Inflammatory macrophage (primary cell): ENCODE measurements at places on chromosomes 3 and 15.

DNA sequence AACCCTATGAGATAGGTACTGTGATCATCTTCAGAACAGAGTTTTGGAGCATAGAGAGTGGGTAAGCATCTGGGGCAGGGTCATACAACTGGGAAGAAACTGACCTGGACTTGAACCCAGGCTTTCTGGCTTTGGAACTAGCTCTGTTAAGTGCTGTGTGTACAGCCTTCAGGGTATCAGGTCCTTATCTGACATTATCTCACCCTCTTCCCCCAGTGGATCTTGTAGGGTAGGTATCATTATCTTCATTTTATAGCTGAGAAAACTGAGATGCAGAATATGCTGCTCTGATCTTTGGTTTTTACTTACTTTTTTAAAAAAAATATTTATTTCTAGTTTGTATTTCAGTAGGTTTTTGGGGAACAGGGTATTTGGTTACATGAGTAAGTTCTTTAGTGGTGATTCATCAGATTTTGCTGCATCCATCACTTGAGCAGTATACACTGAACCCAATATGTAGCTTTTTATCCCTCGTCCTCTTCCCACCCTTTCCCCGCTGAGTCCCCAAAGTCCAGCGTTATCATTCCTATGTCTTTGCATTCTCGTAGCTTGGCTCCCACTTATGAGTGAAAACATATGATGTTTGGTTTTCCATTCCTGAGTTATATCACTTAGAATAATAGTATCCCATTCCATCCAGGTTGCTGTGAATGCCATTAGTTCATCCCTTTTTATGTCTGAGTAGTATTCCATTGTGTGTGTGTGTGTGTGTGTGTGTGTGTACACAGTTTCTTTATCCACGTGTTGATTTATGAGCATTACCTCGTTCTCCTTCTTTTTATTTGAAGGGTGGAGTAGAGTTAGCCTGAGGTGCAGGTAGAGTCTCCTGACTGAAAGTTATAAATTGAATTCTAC lies 271.2 kb downstream of the PTPRG start:
- no peak for DNase-seq

GRCh38 chr3:51434746-51435327 lies 43.8 kb downstream of the RBM15B start:
- DNase-seq = peak; percentile 49

- DNase-seq = no peak
These were observed 67.4 kb downstream of the CSNK1G1 start for GRCh38 chr15:64288577-64288976.

GRCh38 chr3:79019137-79019923 lies 748.5 kb downstream of the ROBO1 start:
- DNase-seq = no peak

DNA sequence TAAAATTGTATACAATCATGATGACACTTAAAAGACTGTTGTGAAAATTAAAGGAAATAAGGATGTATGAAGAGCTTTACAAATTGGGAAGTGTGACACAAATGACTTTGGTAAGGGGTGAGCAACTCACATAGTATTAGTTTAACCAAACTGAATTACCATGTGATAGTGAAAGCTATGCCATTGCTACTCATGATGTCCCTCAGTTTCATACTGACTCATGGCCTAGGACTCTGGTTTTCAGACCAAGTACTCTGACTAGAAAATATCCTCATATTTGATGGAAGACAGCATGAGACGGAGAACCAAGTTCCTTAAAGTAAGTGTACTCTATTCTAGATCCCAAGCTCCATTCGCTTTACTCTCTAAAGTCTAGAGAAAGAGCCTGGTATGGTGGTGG lies 203.2 kb upstream of the ICE2 start:
- DNase-seq = peak; percentile 6

DNA sequence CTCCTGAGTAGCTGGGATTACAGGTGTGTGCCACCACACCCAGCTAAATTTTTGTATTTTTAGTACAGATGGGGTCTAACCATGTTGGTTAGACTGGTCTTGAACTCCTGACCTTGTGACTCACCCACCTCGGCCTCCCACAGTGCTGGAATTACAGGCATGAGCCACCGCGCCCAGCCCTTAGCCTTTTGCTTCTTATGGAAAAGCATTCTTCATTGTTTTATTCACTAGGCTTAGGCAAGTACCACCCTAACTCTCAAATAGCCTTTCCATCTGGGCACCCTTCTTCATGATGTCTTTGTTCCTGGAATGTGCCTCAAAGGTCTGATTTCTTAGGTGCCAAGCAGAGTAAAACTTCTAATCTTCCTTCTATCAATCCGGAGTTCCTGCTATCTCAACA lies 641.8 kb downstream of the FHIT start:
- no peak for DNase-seq

GRCh38 chr3:190486533-190486864 lies 27.4 kb upstream of the IL1RAP start:
- no peak for DNase-seq

- no peak for DNase-seq
These were observed 309.7 kb downstream of the LSAMP start for GRCh38 chr3:116135457-116136085.

GRCh38 chr3:11600501-11601282 lies 43.0 kb downstream of the VGLL4 start:
- DNase-seq = no peak

- no peak for DNase-seq
These were observed 747.3 kb downstream of the CADM2 start for GRCh38 chr3:85706130-85706529.

GRCh38 chr15:43514241-43515057 lies 3.0 kb upstream of the MAP1A start:
- DNase-seq = no peak

- no peak for DNase-seq
These were observed 451.7 kb upstream of the SGO1 start for GRCh38 chr3:20637729-20638128.

GRCh38 chr15:101188637-101189408 lies 63.0 kb downstream of the CHSY1 start:
- DNase-seq = no peak

DNA sequence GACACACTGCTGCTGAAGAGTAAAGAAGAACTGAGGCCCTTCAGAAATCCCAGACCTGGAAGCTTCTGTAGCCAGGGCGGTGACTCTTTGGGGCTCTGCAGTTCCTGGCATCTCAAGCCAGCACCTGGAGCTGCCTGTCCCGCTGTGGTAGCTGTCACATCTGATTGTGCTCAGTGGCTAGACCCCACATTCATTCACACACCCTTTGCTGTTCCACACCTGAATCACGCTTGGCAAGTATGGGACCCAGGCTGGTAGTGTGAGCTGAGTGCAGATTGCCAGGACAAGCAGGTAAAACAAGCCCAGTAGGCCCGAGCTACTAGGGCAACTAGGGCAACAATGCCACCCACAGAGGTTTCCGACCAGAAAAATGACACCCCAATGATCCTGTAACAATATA lies 218.2 kb downstream of the VGLL3 start:
- DNase-seq = no peak

DNA sequence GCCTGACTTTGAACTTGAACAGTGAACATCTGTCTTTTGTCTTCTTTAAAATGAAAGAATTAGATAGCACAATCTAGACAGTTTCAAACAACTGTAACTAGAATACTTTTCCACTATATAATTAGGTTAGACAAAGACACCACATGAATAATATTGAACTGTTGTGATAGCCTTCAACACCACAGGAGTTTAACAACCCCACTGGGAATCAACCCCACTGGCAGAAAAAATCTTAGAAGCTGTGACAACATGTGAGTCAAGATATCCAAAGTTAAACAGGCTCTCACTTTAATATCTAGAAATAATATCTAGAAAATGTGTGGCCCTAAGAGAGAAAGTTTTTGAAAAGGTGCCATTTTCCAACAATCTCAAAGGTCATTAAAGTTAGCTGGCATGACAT lies 64.4 kb upstream of the PRICKLE2 start:
- DNase-seq = no peak

- no peak for DNase-seq
These were observed 63.6 kb downstream of the CYP11A1 start for GRCh38 chr15:74303741-74304309.

DNA sequence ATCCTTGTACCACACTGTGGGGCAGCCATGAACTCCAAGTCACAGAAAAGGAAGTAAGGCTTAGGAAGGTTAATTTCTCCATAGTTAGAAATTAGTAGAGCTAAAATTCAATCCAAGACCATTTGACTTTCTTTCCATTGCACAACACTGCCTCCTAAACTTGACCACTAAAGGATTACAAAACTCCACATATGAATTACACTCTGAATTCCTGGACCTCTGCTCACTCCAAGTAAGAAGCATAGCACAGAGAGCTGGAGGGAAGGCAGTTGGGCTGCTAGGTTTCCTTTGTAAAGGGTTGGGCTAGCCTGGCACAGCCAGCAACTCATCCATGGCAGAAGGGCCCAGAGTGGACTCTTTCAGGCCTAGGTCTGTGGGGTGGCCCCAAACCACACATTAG lies 134.4 kb downstream of the MYLK start:
- peak; percentile 77 for DNase-seq

- no peak for DNase-seq
These were observed 85.3 kb upstream of the SLC6A6 start for GRCh38 chr3:14317057-14317553.

- no peak for DNase-seq
These were observed at the start of gene SLCO2A1 for GRCh38 chr3:134029734-134030378. Gene SLCO2A1, minus strand, starts transcription at chr3:134029925. Its CDS starts 123 bp downstream, at chr3:134029802.

- no peak for DNase-seq
These were observed 223.2 kb upstream of the THBS1 start for GRCh38 chr15:39357480-39358268.

GRCh38 chr15:52178765-52179164 lies 12.4 kb downstream of the GNB5 start:
- no peak for DNase-seq

- peak; percentile 10 for DNase-seq
These were observed 397.5 kb upstream of the ATP10A start for GRCh38 chr15:26260517-26261133.

- peak; percentile 45 for DNase-seq
These were observed 31.5 kb upstream of the RPS17 start for GRCh38 chr15:82571722-82572222.

DNA sequence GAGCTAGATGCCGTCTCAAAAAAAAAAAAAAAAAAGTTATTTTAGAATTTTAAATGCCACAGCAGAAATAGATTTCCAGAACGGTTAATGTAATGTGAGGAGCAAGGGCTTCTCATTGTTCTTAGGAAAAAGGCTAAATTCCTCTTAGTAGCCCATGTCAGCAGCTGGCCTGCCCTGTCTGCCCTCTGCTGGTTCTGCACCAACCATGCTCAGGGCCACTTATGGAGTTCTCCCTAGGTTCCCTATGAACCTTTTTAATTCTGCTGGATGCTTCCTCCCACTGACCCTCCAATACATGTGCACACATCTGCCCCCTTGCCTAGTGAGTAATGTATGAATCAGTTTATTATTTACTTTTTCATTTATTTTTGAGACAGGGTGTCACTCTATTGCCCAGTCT lies 32.2 kb upstream of the DPPA4 start:
- DNase-seq = peak; percentile 31

GRCh38 chr3:177694951-177695350 lies 497.7 kb upstream of the TBL1XR1 start:
- no peak for DNase-seq

DNA sequence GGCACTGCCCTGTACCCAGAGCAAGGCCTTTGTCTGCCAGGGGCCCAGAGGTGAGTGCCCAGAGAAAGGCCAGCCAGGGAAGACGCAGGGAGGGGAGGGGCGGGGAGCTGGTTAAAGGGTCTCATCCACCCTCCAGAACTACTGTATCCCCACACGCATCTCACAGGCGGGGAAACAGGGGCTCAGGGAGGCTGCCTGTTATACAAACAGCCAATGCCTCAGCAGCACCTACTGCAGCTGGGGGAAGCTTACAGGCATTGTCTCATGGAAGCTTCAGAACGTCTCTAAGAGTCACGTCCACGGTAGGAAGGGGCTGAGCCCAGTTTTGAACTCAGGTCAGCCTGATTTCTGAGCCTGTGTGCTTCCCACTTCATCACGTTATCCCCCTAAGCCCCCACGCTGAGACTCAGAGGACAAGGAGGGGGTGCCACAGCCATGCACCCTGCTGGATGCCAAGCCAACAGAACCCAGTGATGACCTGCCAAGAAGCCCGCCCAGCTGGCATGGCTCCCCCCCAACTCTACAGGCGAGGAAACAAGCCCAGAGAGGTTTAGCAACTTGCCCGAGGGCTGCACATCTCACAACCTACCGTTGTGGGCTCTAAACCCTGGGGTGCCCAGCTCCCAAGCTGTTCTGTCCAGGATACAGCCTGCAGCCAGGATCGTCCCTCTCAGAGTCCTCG lies 54.5 kb downstream of the IQSEC1 start:
- DNase-seq = no peak

GRCh38 chr15:99253381-99254090 lies 2.3 kb downstream of the LRRC28 start:
- no peak for DNase-seq

- DNase-seq = no peak
These were observed 34.6 kb upstream of the ESYT3 start for GRCh38 chr3:138399766-138400165.

GRCh38 chr3:101036213-101036618 lies 43.0 kb upstream of the ABI3BP start:
- DNase-seq = no peak

DNA sequence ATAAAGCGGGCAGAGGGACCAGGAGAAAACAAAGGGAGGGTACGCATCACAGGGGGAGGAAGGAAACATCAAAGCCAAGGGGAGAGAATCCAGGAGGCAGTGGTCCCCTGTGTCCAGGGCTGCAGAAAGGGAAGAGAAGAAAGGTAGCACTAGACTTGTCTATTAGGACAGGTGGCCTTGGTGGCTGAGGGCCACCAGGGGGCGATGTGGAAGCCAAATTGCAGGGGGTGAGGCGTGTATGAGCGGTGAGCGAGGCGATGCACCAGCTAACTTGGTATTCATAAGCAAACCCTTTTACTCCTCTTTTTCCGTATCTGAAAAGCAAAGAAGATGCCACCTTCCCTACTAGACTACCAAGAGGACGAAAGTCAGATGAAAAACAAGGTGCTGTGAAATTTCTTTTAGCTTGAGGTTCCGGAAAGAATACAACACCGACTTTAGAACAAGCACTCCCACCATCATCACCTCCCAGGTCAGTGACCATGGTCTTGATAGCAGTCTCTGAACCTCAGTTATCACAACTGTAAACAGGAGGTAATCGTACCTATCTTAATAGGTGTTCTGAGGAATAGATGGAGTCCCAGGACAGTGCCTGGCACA lies 654.4 kb upstream of the ADAMTS9 start:
- peak; percentile 19 for DNase-seq

- DNase-seq = no peak
These were observed 95.0 kb upstream of the NEDD4 start for GRCh38 chr15:56088389-56088788.

DNA sequence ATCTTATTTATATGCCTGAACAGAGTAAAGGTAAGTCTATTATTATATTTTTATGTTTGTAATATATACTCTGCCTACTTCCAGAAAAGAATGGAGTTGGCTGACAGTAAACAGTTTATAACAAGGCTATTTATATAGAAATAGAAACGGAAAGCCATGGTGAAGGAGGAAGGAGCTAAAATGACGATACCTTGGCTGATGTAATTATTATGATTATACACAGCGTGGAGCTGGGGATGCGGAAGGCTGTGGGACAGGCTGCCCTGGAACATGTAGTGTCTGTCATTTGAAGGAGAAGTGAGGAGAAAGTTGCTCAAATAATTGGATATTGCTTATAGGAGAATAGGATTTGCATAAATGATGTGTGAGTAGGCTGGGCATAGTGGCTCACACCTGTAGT lies 37.8 kb downstream of the CEMIP start:
- DNase-seq = peak; percentile 53
